Suprapubic skin (tissue), 4 donors: ENCODE measurements at places on chromosomes 12 and 14. TPM values are rescaled to one million over a fixed set of nuclear protein-coding genes. Genes with fewer than 3 reads are reported as not detected.

ANKRD33 gene
- total RNA-seq = not detected

TPH2 gene
- not detected for total RNA-seq

CMTM5 gene
- 0.76 TPM for total RNA-seq

KRT85 gene
- 119 TPM for total RNA-seq

KRT1 gene
- total RNA-seq = 9,656 TPM

GLI1 gene
- 2.0 TPM for total RNA-seq

SNX6 gene
- total RNA-seq = 89.1 TPM

CPNE6 gene
- total RNA-seq = not detected

VSX2 gene
- total RNA-seq = not detected

PPM1H gene
- 8.1 TPM for total RNA-seq

GRCh38 chr14:105281371-105282097 is 19.3 kb downstream of the BRF1 start:
- no peak overlapping the region for H3K27ac ChIP-seq
- no peak for DNase-seq

DNA sequence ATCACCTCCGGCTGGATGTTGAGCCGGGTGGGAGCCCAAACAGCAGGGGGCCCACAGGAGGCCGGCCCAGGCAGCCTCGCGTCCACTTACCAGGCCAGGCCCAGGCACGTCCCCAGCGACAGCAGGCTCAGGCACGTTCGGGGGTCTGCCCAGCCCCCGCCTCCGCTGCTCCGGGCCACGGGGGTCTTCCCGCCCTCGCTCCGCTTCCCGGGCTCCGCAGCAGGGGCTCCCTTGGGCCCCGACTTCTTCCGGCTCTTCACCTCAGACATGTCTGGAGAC is 216 bp downstream of the IKBIP start:
- peak overlapping the region; percentile 67 for H3K4me3 ChIP-seq
- peaks cover 27% of the 10 kb centered on the region for H3K4me1 ChIP-seq
- no peaks in the 10 kb centered on the region for H3K27me3 ChIP-seq

- no peaks in the 10 kb centered on the region for H3K36me3 ChIP-seq
- no peak overlapping the region for H3K4me3 ChIP-seq
- no peak for DNase-seq
- H3K27ac ChIP-seq = no peak overlapping the region
Measured at GRCh38 chr14:55532645-55533344, 47.2 kb upstream of the KTN1 start.

- peaks cover 73% of the 10 kb centered on the region for H3K4me1 ChIP-seq
- no peak overlapping the region for H3K27ac ChIP-seq
- H3K36me3 ChIP-seq = peaks cover 46% of the 10 kb centered on the region
Measured at GRCh38 chr12:57173089-57173488, 25.7 kb upstream of the LRP1-AS start.

- peak overlapping the region; percentile 80 for H3K27ac ChIP-seq
- no peak for DNase-seq
Measured at GRCh38 chr12:59040656-59041055, 120.4 kb upstream of the LRIG3 start.

DNA sequence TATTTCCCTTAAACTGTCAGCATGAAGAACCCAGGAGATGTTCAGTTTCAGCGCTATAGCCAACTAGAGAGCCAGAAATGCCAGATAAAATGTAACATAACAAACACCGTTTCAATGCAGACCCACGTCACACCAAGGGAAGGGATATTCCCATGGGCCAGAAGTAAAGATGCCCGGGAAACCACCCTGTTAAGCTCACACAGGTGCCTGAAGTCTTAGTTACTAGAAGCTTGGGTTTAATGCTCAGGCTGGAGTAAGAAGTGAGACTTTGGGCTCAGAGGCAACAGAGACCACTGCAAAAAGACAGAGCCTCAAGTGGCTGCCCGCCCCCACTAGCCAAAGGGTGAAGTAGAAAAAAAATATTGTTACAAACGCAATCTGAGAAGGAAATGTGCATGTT is 52.3 kb downstream of the SYNE3 start:
- peaks cover 44% of the 10 kb centered on the region for H3K4me1 ChIP-seq
- H3K36me3 ChIP-seq = peaks cover 38% of the 10 kb centered on the region
- H3K4me3 ChIP-seq = no peak overlapping the region
- no peak overlapping the region for H3K27ac ChIP-seq
- H3K27me3 ChIP-seq = no peaks in the 10 kb centered on the region

DNA sequence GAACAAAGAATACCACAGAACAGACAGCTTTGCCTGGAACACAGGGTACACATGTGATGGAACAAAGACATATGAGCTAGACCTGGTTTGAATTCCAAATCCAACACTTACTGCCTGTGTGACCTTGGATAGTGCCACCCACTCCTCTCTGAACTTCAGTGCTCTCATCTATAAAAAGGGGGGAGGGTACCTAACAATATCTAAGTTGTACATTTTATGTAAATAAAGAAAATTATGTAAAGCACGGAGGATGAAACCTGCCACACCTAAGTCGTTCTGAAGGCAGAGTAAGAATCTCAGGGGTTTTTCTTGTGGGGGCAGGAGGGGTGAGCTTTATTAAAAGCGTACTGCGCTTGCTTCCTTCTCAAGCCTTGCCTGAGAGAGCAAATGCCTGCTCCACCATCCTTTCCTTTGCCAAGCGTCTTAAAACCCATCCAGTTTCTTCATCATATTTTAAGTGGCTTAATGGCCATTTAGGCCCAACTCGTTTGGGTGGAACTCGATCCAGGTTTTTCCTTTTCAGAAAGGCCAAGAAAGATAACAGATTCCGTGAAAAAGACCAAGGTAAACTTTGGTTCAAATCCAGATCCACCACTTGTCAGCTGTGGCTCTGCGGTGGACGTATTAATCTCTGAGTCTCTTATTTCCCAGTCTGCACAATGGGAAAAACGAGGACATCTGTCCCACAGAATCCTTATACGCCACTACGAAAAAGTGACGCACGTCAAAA is 946 bp downstream of the DDX24 start:
- peaks cover 49% of the 10 kb centered on the region for H3K4me1 ChIP-seq
- H3K36me3 ChIP-seq = peaks cover 6% of the 10 kb centered on the region
- peak overlapping the region; percentile 100 for H3K4me3 ChIP-seq
- DNase-seq = no peak

DNA sequence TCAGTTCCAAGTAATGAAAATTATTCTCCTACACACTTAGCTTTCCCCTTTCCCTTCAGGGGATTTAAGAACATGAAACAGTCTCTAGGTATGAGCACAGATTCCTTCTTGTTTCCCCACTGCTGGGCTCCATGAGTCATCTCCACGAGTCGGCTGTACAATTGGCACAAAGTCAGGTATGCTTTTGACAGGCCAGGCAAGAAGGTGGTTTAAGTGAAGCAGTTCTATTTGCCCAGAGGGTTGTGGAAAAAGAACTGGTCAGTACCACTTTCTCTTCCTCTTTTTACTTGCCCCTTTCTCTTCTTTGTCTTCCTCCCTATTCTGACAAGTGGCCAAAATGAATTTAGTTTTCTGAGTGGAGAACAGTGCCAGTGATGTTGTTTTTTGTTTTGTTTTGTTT is 16.3 kb downstream of the DYNC1H1 start:
- H3K36me3 ChIP-seq = peaks cover 83% of the 10 kb centered on the region
- H3K4me3 ChIP-seq = no peak overlapping the region
- H3K27ac ChIP-seq = peak overlapping the region; percentile 75
- DNase-seq = no peak

- H3K4me1 ChIP-seq = no peaks in the 10 kb centered on the region
- DNase-seq = no peak
- H3K4me3 ChIP-seq = no peak overlapping the region
- H3K27me3 ChIP-seq = peaks cover 24% of the 10 kb centered on the region
- H3K27ac ChIP-seq = no peak overlapping the region
Measured at GRCh38 chr12:4991373-4991772, 52.3 kb upstream of the KCNA5 start.

DNA sequence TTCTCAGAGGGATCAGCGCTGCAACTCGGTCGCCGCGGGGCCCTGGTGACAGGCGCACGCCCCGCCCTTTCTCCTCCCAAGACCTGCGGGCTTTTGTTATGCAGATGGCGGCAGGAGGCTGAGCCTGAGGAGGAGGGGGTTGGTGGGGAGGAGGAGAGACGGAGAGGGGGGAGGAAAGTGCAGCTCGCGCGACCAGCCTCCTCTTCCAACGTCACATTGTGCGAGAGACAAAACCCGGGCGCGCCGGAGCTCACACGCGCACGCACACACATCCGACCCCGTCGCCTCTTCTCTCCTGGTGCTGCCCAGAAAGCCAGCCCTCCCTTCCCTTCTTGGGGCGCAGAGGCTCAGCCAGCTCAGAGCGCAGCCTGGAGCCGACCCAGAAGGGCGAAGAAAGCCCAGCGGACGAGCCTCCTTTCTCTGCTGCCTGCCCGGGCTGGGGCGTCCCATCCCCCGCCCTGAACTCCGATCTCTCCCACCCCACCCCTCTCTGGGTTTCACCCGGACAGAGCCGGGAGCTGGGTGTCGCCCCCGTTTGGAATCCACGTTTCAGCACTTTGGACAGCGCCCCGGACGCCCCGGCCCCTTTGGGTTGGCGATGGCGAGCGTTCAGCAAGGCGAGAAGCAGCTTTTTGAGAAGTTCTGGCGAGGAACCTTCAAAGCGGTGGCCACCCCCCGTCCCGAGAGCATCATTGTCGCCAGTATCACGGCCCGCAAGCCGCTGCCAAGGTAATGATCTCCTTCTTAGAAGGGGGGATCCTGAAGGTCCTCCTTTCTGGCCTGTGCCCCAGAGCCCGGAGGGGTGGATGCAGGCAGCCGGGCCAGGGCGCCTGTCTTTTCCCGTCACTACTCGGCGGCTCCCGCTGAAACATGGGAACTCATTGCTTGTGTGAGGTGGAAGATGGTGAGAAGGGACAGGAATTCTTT is at the start of gene SRRM4:
Gene SRRM4 (plus strand): TSS at position 257 of the 927 bp plus-strand sequence. CDS start 342 bp downstream, at position 599.
- DNase-seq = no peak
- H3K4me3 ChIP-seq = no peak within 1 kb of the TSS
- peaks cover 11% of the 10 kb centered on the region for H3K4me1 ChIP-seq
- H3K27ac ChIP-seq = no peak within 1 kb of the TSS
- no peaks in the 10 kb centered on the region for H3K36me3 ChIP-seq

GRCh38 chr14:87503711-87504110 is 489.3 kb downstream of the GALC start:
- H3K27ac ChIP-seq = no peak overlapping the region
- no peaks in the 10 kb centered on the region for H3K36me3 ChIP-seq
- H3K4me1 ChIP-seq = no peaks in the 10 kb centered on the region
- H3K27me3 ChIP-seq = no peaks in the 10 kb centered on the region

DNA sequence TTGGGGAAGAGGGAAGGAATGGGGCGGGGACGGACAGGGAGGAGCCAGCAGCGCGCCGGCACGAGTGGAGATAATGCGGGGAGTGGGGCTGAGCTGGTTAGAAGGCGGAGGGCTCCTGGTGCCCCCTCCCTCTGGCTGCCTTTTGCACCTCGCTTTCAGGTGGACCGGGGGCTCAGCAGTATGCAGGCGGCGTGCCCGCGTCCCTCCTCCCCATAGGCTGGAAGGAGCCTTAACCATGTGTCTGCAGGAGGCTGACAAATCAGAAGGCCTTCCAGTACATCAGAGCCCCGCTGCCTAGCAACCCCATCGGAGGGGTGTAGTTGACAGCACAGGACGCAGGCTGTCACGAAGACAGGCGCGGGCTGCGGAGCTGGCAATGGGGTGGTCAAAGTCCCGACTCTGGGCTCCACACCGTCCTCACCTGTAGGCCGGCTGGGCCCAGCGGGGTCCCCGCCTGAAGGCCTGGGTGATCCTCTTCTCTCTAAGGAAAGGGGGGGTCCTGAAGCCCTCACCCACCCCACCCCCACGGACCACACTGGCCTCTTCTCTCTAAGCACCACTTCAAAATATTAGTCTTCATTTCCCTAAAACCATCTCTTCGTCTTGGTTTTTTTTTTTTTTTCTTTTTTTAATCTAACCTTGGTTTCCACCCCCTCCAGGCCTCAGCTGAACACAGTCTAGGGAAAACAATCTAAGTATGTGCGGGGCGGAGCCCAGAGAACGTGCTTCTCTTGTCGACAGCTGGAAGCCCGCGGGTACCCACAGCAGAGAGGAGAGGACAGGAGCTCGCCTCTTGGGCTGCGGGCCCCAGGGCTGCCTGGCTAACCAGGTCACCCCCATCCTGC is 44.5 kb downstream of the KDM2B start:
- H3K4me3 ChIP-seq = peak overlapping the region; percentile 74
- peak; percentile 86 for DNase-seq
- peaks cover 36% of the 10 kb centered on the region for H3K4me1 ChIP-seq
- H3K27ac ChIP-seq = peak overlapping the region; percentile 78
- peaks cover 19% of the 10 kb centered on the region for H3K36me3 ChIP-seq

DNA sequence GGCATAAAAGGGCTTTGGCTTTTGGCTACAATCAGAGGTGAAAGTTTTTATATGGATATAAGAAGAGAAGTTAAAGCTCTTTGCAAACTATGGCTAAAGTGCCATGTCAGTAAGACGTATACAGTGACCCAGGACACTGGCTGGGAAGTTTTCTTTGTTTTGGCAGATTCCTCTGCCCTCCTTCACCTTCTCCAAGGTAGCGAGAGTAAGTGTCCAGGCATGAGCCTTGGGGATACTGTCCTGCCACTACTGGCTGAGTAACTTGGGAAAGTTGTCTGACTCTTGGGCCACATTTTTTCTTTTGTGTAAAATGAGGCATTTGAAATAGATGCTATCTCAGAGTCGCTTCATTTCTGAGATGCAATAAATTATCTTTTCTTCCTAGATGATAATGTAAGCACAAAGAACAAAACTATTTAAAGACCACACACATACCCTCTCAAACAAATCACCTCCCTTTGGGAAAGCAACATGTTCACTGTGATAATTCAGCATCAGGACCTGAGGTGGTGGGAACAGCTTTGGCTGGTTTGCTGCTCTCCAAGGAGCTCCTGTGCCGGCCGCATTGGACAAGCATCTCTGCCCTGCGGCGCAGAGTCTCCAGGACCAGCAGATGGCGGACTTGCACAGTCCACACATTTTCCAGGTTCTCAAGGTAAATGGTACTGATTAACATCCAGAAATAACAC is 106.3 kb downstream of the PTCSC3 start:
- no peaks in the 10 kb centered on the region for H3K27me3 ChIP-seq
- H3K27ac ChIP-seq = no peak overlapping the region
- no peak for DNase-seq
- H3K4me1 ChIP-seq = peaks cover 13% of the 10 kb centered on the region
- no peaks in the 10 kb centered on the region for H3K36me3 ChIP-seq
- H3K4me3 ChIP-seq = no peak overlapping the region

DNA sequence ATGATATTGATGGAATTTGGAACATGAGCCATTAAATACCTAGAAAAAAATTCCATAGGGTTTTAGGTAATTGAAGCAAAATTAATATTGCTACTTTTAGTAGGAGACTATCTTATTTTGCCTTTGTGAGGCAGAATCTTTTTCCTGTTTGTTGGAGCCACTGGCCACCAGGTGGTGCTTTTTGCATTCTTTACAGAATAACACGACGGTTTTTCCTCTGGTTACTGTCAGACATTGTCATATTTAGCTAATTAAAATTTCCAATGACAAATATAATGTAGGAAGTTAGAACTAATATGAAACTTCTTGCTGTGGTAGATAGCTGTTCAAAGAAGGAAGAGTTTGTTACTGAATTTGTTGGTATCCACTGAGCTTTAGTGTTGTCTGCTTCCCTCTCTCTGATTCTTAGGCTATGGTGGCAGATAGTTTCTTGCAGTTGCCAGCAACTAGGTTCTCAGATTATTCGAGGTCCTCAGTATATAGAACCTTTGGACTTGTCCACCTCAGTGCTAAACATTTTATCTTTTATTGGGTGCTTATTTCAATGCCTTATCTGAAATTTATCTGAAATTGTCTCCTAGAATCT is 25.7 kb downstream of the RAB21 start:
- no peak for DNase-seq
- no peak overlapping the region for H3K27ac ChIP-seq
- H3K4me3 ChIP-seq = no peak overlapping the region
- H3K27me3 ChIP-seq = no peaks in the 10 kb centered on the region
- H3K4me1 ChIP-seq = no peaks in the 10 kb centered on the region

GRCh38 chr12:76080017-76080728 is 4.3 kb downstream of the NAP1L1 start:
- H3K27ac ChIP-seq = no peak overlapping the region
- no peak for DNase-seq
- H3K27me3 ChIP-seq = no peaks in the 10 kb centered on the region
- no peak overlapping the region for H3K4me3 ChIP-seq
